ENCODE measurements at places on chromosomes 13 and 19.

GRCh38 chr13:39784347-39784746 lies 128.9 kb downstream of the COG6 start:
- no peak for DNase-seq

GRCh38 chr13:94692030-94692429 lies 20.3 kb downstream of the SOX21 start:
- no peak for DNase-seq

- DNase-seq = no peak
These were observed 84.7 kb downstream of the KL start for GRCh38 chr13:33100886-33101285.

- DNase-seq = no peak
These were observed 3.2 kb upstream of the TNPO2 start for GRCh38 chr19:12726988-12727316.

GRCh38 chr13:114135731-114136171 lies 3.3 kb upstream of the RASA3 start:
- DNase-seq = no peak

DNA sequence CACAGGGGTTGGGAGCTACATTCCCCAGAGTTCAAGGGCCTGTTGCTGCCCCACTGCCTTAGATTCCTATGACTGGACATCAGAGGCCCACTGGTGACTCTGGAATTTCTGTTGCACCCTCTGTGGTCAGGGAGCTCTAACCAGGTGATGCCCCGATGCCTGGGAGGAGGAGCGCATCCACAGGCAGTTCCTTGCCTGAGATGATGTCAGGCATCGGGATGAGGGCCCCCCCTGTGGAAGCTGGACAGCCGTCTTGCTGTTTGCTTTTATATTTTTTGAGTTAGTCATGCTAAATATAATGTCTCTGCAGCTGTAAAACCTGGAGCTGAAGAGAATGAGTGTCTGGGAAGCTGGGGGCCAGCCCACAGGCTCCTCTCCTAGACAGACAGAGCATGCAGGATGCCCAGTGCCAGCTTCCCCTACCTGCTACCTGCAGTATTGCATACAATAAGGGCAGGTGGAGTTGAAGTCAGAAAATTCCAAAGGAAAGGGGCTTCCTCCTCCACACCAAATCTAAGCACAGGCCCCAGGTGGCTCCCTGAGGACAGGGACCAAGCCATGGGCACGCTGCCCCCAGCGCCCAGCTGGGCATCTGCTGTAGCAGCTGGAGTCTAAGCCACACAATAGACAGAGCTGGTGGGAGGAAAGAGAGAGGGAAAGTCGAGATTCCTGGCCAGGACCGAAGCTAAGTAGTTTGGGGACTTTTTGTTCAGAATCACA lies 16.2 kb downstream of the COL4A2 start:
- no peak for DNase-seq

DNA sequence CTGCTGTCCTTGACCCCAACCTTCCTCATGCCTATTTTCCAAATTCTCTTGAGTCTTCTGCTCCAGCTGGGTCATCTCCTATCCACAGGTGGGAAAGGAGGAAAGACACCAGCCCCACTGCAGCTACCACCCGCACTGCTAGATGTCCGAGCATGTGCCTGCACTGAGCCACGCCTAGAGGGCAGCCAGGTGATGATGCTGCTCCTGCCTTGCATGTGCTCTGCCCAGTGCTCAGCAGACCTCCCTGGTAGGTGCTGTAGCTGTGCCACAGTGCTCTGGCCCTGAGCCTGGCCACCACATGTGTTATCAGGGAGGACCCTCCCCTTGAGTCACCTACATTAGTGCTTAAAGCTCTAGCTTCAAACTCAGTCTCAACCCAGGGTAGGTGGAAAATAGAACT lies 6.9 kb upstream of the CYSLTR2 start:
- DNase-seq = no peak

GRCh38 chr13:27751953-27752532 lies 40.2 kb upstream of the GSX1 start:
- DNase-seq = no peak

- no peak for DNase-seq
These were observed 302.6 kb downstream of the LIG4 start for GRCh38 chr13:107912745-107913144.

DNA sequence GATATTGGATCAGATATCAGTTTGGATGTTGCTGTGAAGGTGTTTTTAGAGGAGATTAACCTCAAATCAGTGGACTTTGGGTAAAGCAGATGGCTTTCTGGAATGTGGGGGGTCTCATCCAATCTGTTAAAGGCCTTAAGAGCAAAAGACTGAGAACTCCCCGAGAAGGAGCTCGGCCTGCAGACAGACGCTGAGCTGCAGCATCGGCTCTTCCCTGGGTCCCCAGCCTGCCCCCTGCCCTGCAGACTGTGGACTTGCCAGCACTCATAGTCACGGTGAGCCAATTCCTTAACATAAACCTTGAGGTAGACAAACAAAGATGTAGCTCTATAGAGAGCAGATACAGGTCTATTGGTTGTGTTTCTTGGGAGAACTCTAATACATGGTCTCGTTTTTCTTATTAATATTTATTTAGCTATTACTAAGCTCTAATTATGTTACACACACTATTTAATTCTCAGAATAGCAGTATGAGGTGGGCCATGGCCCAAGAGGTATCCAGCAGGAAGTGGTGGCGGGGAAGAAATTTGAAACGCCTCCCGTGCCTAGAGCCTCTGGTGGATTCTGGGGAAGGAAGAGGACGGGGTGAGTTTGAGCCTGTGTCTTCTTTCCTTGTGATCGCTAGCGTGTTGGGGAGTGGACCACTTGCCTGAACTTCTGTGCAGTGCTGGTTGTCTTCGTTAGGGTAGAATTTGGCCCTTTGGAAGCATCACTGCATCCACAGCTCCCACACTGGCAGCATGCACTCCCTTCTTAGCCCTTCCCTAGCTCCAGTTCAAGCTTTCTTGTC lies 305.3 kb downstream of the TEX29 start:
- no peak for DNase-seq

- DNase-seq = no peak
These were observed 1670.4 kb upstream of the SPRY2 start for GRCh38 chr13:82011355-82011754.

GRCh38 chr13:59266478-59267063 lies 897.2 kb downstream of the DIAPH3 start:
- no peak for DNase-seq

DNA sequence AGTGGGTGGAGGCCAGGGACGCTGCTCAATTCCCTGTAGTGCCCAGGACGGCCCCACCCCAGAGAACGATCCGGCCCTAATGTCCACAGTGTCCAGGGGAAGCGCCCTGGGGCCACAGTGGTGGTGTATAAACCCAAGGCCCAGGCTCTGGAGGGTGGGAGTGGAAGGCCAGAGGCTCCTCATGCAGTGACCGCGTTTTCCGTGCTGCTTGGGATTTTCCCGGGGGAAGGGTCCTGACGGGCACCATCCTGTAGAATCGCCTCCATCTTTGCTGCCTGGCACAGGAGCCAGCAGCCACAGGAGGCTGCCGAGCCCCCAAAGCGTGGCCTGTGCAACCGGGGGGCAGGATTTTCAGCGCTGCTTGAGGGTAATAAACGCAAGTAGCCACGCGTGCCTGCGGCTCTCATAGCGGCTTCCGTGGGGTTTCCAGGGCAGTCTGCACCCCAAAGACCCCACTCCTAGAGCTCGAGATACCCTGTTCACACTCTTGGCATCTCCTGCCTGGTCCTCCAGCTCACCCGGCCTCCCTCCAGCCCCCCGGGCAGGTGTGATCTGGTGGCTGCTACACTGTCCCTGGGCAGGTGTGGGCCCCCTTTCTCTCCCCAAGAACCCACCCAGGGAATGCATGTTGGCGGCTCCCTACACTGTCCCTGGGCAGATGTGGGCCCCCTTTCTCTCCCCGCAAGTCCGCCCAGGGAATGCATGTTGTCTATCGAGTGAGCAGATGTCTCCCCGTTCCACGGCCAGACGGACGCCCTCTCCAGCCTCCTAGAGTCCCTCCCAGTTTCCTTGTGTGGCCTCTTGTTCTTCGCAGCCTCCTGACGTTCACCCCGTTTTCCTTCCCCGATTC lies 2.2 kb downstream of the NCLN start:
- DNase-seq = no peak

DNA sequence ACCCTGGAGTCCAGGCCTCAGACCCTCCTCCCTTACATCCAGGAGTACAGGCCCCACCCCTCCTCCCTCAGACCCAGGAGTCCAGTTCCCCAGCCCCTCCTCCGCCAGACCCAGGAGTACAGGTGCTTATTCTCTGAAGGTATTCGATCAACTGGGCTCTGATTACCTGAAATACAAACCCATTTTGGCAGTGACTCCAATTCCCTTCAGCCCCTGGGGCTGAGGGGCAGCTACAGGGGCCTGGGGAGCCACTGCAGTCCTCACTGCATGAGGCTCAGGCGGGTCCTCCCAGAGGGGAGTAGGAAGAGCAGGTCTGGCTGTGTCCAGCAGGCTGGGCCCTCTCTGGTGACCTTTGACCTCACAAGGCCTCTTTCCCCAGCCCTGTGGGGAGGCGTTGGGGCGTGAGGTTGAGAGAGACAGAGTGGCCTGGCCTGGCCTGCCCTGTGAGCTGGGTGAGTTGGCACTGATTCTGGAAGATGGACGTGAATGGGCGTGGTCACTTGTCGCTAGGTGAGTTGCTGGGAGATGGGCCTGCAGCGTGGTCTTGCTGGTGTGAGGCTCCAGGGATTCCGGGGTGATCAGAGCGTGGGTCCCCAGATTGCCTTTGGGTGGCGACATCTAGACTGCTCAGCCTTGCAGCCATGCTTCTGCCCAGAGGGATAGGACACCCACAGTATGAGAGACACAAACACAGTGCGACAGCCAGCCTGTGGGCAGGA lies 3.1 kb downstream of the BCAT2 start:
- no peak for DNase-seq

DNA sequence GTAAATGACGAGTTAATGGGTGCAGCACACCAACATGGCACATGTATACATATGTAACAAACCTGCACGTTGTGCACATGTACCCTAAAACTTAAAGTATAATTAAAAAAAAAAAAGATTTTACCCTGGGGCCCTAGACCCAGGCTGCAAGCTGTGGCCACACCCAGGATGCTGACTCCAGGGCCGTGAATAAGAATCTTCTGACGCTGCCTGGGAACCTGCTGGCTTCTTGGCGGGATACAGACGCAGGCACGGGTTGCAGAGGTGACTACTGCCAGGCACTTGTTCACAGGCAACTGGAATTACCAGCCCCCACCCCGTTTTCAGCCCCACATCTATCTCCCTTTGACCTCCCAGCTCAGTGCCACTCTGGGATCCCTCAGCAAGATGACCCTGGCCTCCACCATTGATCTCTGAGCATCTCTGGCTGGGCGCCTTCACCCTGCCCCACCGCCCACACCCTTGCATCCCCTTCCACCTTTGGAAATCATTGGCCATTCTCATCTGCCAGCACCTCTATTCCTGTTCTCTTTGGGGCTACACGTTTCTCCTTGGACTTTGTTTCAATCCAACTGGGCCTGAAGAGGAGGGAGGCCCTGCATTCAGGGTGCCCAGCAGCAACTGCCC lies 21.1 kb upstream of the CFAP97D2 start:
- DNase-seq = no peak

- no peak for DNase-seq
These were observed 954 bp upstream of the STK24 start for GRCh38 chr13:98577836-98578285.

GRCh38 chr13:51364404-51365008 lies 25.0 kb downstream of the SERPINE3 start:
- DNase-seq = no peak
